ENCODE measurements at places on chromosomes 13 and 19. TPM values are rescaled to one million over a fixed set of nuclear protein-coding genes. Genes with fewer than 3 reads are reported as not detected.

The SELENOV gene
- not detected for total RNA-seq

The FGF22 gene
- not detected for total RNA-seq

The PCDH9 gene
- 10.4 TPM for total RNA-seq

The CALR3 gene
- total RNA-seq = not detected

The AXL gene
- 156 TPM for total RNA-seq

The ZNF763 gene
- not detected for total RNA-seq

The CEACAM6 gene
- total RNA-seq = not detected

The ZNF527 gene
- total RNA-seq = 3.7 TPM

The C13orf42 gene
- not detected for total RNA-seq

The SWSAP1 gene
- 1.8 TPM for total RNA-seq

The SYCN gene
- total RNA-seq = not detected

The CLEC17A gene
- total RNA-seq = 0.09 TPM

The LILRA2 gene
- not detected for total RNA-seq
